GM18507 (cell line): ENCODE measurements at places on chromosomes 5 and 9.

GRCh38 chr9:132547976-132548730 is 34.3 kb upstream of the BARHL1 start:
- DNase-seq = no peak

- no peak for DNase-seq
These were observed 457.5 kb downstream of the IRX1 start for GRCh38 chr5:4053136-4053535.

GRCh38 chr9:114274217-114274616 is 48.7 kb upstream of the ORM1 start:
- no peak for DNase-seq

- no peak for DNase-seq
These were observed 300.4 kb downstream of the DTWD2 start for GRCh38 chr5:118687661-118688621.

DNA sequence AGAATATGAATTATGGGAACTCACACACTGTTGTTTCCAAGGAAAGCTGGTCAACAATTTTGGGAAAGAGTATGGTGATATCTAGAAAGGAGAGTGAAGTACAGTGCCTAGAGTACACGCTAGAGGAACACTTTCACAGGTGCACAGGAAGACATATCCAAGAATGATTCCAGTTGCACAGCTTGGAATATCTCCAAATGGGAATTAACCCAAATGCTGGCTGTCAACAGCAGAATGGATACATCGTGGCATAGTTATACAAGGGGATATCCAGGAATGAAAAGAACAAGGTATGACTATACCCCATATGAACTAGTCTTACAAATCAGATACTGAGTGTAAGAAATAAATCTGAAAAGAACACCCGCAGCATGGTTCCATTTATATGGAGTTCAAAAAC is 231.3 kb downstream of the FSTL4 start:
- DNase-seq = no peak

- DNase-seq = no peak
These were observed 118.7 kb downstream of the NDUFS4 start for GRCh38 chr5:53678981-53679660.

GRCh38 chr5:23234197-23234596 is 273.2 kb upstream of the PRDM9 start:
- no peak for DNase-seq

GRCh38 chr5:96196407-96196806 is 234.8 kb upstream of the ELL2 start:
- DNase-seq = no peak

- no peak for DNase-seq
These were observed 35.6 kb downstream of the PLAC8L1 start for GRCh38 chr5:146069780-146070099.

- DNase-seq = no peak
These were observed 45.1 kb upstream of the HK3 start for GRCh38 chr5:176944268-176944667.

GRCh38 chr5:117954331-117954730 is 1034.0 kb downstream of the DTWD2 start:
- no peak for DNase-seq

- no peak for DNase-seq
These were observed 18.3 kb downstream of the TNIP1 start for GRCh38 chr5:151062405-151063141.

- DNase-seq = no peak
These were observed 139.6 kb downstream of the HTR1A start for GRCh38 chr5:63822614-63823013.

GRCh38 chr9:83526211-83526610 is 12.0 kb downstream of the FRMD3 start:
- no peak for DNase-seq

DNA sequence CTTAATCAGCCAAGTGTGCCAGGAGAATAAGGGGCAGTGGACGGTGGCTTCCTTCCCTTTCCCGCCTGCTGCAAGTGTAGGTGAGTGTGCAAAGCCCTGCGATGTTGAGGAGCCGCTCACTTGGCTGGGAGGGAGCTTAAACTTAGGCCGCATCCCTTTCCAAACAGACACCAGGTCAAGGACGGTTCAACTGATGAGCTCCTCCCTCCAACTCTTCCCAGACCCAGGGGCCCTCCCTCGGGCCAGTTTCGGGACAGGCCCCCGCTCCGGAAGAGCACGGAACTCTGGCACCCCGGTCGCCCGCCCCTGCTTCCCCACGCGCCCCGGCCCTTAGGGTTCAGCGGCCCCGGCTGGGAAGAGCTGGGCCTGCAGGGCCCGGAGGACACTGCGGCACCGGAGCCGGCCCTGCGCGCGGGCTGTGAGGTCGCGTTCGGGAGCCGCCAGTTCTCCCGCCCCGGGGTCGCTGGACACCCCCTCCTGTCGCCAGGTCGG is 481 bp downstream of the MRPL36 start:
- no peak for DNase-seq

DNA sequence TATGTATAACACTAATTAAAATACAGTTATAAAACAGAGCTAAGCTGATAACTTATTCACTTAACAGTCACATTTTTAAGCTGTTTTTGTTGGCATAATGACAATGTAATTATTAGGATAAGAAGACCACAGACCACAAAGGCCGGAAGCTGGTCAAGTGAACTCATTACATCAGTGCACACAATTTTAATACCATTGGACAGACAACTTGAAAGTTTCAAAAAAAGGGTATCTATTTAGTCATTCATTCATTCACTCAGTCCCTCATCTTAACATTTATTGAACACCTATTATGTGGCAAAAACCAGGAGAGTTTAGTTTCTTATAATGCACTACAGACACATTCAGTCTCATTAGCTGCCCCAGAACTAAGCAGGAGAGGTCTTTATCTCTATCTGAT is 11.6 kb downstream of the ERP44 start:
- no peak for DNase-seq

GRCh38 chr9:8637626-8638025 is 838.0 kb upstream of the DMAC1 start:
- no peak for DNase-seq

DNA sequence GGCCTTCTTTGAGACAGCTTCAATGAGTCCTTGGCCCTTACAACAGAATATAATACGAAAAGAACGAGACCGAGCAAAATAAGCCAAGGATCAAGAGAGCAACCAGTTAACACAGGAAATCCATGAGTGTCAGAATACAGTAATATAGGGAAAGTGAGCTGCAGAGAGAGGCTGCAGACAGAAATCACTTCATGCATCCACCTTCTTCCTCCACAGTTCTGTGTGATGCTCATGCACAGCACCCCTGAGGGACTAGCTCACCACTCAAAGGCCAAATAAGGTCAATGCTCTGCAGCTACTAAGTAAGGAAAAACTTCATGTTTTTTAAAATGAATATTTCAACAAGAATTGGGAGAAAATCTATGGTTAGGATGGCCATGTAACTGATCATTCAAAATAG is 257.1 kb downstream of the MCTP1 start:
- no peak for DNase-seq

GRCh38 chr9:11892401-11892800 is 800.8 kb upstream of the TYRP1 start:
- DNase-seq = no peak

DNA sequence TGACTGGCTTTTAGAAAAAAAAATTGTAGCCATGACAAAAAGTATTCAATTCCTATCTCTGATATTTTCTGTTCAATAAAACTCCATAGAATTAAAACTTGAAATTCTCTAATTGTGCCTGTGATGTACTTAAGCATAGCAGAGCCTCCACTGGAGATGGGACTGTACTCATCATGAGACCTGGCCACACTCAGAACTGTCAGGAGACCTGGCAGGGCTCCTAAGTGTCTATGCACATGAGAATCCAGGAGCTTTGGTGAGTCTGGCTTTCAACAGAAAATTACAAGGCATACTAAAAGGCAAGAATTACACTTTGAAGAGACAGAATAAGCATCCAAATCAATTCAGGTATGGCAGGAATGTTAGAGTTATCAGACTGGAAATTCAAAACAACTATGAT is 26.7 kb upstream of the ERCC6L2 start:
- DNase-seq = no peak

- peak; percentile 61 for DNase-seq
These were observed 221.8 kb downstream of the MEF2C start for GRCh38 chr5:88660947-88661805.

DNA sequence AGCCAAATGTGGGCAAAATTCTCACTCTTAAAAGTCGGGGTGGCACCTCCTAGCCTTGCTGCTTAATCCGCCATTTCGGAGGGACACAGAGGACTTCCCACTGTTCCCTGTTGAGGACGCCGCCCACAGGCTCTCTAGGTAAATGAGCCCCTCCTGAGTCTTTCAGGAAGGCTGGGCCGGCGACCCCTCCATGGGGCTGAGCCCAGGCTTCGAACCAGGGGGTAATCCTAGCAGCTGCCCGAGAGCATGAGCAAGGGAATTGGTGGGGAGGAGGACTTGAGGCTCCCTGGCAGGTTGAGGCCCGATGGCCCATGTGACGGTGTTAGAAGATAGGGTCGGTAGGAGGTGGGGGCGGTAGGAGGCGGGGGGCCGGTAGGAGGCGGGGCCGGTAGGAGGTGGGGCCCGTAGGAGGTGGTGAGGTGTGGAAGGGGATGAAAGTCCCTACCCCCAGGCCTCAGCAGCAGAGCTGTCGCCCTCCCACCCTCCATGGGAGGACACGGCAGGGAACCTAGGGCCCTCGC is 17.1 kb downstream of the SLC12A7 start:
- no peak for DNase-seq

DNA sequence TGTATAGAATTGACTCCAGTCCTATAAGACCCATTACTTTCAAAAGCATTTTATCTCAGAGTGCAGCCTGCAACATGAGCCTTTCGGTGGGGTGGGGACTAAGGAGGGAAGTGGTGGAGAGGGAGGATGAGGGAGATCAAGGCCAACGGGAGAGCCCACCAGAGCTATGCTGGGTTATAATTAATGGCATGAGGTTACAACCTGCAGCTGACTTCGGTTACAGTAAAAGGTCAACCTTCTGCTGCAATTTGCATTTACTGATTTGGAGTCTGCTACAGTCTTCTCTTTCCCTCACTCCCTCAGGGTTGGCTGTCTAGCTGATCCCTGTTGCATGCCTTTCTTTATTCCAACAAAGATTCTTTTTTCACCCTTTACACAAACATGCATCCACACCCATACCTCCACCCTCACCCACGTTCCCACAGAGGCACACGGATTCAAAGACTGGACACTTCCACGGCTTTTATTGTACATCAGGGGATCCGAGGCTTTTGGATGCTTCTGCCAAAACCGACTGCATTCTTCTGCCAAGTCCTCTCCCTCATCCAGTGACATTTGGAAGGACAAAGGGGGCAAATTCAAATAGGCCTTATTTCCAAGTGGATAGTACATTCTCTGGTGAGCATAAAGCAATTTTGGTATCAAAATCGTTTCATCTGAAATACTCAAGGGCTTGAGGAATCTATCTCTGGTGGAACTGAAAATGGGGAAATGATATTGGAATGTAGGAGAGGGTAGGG is 381.2 kb downstream of the NFIB start:
- DNase-seq = no peak

DNA sequence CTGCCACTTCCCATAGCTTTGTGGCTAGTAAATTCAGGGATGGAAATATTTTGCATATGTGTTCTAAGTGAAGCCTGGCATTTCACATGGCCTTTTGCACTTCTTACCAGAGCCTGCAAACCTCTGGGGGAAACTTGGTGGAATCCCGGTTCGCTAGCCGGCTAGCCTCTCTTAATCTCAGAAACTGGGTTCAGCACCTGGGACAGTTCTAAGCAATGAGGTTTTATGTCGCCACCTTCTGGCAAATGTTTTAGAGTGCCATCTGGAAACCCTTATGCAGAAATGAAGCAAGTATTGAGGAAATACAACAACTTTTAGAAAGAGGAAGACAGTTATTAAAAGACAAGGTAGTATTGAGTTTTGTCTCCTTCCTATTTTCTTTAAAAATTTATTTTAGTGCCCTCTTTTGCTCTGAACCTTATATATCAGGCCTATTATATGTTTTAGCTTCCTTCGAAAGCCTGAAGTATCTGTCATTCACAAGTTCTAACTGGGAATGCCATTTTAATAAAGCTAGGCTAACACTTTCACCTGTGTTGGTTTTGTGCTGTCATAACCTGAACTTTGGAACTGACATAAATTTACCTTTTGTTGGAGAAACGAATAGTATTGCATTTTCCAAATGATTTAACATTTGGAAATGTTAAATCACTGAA is 963 bp upstream of the HTR1A start:
- no peak for DNase-seq

DNA sequence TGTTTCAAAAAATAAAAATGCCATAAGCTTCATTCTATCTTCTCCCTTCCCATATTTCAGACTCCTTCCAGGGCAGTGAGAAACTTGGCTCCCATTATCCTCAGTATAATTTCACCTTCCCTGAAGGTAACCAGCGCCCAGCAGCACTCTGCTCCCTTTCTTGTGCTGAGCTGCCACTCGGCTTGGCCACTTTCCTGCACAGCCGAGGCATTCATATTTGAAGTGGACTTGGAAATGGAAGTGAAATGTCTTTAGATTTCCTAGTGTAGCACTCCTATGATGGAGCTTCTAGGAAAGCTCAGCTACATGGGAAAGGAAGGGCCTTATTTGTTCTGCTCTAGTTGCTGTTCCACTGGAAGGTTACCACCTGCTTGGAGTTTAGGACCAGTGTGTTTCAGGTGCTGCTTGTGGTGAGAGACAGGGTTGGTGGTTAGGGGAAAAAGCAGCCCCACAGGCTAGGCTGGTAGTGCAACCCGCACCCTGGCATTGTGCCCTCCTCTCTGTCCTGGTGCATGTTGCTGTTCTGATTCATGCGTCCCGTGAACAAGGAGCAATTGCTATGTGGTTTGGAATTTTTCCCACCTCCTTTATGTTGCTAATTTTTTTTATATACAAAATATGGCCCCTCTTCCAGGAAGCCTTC is 53.8 kb downstream of the RAD23B start:
- no peak for DNase-seq

DNA sequence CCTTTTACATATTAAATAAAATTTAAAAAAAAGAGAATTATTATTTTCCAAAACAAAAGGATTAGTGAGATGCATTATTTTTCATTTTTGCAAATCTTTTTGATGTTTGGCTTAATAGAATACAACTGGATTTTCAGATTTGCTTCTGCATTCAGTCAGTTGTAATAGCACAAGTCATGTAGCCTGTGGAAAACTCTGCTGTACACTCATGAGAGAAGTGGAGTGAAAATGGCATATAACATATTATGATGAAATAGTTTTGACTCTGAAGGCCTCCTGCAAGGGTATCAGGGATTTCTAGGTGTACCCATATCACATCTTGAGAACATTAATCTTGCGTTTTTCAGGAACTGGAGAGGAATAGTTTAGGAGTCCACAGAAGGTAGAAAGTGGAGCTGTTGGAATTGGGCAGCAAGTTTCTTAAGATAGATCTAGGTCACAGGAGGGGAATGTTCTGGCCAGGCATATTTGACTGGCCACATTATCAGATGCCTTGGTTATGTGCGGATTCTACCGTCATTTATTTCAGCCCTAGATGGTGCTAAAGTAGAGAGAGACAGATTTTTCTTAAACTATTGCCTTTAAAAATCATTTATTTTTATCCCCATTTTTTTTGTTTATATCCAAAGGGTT is 16.4 kb downstream of the LNPEP start:
- no peak for DNase-seq
